ENCODE measurements at places on chromosomes 7 and 10. TPM values are rescaled to one million over a fixed set of nuclear protein-coding genes. Genes with fewer than 3 reads are reported as not detected.
A peak's percentile ranks its signal among the peaks of the same experiment; 100 is the strongest.

DNA sequence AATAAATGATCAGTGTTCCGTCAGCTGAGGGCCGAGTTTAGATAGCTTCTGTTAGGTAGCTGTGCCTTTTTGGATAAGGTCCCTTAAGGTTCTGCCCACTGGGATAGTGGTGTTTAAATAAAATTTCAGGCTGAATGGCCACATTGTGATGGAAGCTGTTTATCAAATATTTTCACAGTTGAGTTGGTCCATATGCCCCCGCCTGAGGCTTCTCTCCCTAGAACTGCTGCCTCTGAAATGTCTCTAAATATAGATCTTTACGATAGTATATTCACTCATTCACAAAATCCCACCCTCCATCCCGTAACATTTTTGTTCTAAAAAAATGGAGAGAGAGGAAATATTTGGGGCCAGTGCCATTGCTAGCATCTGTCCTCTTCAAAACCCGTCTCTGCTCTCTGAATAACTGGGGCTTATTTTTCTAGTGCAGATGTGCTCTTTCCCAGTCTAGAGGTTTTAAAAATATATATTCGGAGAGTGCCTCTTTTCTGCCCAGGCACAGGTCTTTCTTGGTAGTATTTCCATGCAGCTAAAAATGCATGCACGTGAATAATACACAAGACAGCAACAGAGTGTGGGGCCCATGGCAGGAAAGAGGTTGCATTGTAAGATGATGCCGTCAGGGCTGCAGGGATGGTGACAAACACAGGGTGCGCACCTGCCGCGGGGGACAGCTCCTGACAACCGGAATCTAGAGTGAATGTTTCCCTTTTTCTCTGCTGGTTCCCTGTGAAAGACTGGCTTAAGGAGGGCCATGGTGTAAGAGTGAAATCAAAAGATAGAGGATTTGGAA lies 105.4 kb upstream of the BTBD16 start:
- H3K4me3 ChIP-seq = no peak overlapping the region
- no peak overlapping the region for H3K27ac ChIP-seq
- no peaks in the 10 kb centered on the region for H3K27me3 ChIP-seq
- peaks cover 2% of the 10 kb centered on the region for H3K36me3 ChIP-seq

DNA sequence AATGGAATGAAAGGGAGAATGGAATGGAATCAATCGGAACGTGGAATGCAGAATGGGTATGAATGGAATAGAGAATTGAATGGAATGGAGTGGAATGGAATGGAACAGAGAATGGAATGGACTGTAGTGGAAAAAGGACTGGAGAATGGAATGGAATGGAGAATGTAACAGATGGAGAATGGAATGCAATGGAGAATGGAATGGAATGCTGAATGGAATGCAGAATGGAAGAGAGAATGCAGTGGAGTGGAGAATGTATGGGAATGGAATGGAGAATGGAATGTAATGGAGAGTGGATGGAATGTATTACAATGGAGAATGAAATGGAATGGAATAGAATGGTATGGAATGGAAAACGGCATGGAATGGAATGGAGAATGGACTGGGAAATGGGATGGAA lies 96.9 kb downstream of the NSUN6 start:
- no peak overlapping the region for H3K27ac ChIP-seq
- no peaks in the 10 kb centered on the region for H3K27me3 ChIP-seq
- H3K4me1 ChIP-seq = no peaks in the 10 kb centered on the region
- no peak overlapping the region for H3K4me3 ChIP-seq

Gene PRXL2A
- 69.4 TPM for total RNA-seq

- peak; percentile 64 for DNase-seq
- no peaks in the 10 kb centered on the region for H3K27me3 ChIP-seq
- peak overlapping the region; percentile 80 for H3K4me3 ChIP-seq
- H3K36me3 ChIP-seq = no peaks in the 10 kb centered on the region
- H3K27ac ChIP-seq = no peak overlapping the region
- H3K4me1 ChIP-seq = peaks cover 21% of the 10 kb centered on the region
Observed at GRCh38 chr10:77925410-77925794, 1.2 kb downstream of the DLG5 start.

DNA sequence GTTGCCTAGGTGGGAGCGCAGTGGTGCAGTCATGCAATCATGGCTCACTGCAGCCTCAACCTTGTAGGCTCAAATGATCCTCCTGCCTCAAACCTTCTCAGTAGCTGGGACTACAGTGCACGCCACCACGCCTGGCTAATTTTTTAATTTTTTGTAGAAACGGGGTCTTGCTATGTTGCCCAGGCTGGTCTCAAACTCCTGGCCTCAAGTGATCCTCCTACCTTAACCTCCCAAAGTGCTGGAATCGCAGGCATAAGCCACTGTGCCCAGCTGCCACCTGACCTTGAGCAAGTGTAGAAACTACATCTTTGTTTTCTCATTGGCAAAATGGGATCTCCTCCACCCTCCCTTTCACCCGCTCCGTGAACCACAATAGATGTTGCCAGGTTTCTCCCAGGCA lies 15.0 kb upstream of the MYH16 start:
- no peak for DNase-seq
- H3K27me3 ChIP-seq = no peaks in the 10 kb centered on the region
- H3K27ac ChIP-seq = no peak overlapping the region
- no peaks in the 10 kb centered on the region for H3K36me3 ChIP-seq

DNA sequence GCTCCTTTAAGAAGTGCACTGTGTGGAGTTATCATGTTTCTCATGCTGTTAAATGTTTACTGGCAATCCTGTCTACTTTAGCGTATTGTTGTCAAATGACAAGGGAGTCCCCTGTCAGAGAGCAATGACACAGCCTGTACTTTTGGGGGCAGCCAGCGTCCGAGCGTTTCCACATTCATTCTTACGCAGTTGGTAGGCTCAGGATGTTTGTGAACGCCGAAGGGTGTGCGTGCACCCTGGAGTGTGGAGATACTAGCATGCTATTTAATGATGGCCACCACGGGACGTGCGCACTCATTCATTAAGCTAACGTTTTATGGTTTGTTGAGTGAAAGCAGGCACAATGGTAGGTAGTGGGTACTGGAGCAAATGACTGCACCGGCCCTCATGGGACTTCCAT lies 48.0 kb downstream of the CUX1 start:
- H3K27me3 ChIP-seq = no peaks in the 10 kb centered on the region
- H3K36me3 ChIP-seq = no peaks in the 10 kb centered on the region
- H3K27ac ChIP-seq = no peak overlapping the region
- H3K4me3 ChIP-seq = no peak overlapping the region

DNA sequence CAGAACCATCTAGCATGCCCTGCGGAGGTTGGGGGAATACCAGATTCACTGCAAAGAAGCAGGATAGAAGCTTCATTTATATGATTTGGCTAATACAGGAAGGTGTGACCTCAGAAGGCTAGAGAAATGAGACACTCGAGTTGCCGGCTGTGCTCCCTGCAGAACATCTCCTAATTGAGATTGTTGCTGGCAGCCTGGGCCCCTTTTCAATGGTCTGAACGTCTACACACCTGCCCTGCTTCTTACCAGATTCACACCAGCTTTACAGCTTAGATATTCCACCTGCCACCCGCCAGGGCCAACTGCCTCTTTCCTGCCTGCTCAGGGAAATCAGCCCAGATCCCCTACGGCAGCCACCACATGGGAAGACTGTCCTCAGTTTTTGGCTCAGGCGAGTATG lies 475.3 kb upstream of the AUTS2 start:
- H3K27me3 ChIP-seq = no peaks in the 10 kb centered on the region
- H3K27ac ChIP-seq = no peak overlapping the region
- H3K36me3 ChIP-seq = no peaks in the 10 kb centered on the region
- no peak for DNase-seq
- no peak overlapping the region for H3K4me3 ChIP-seq
- H3K4me1 ChIP-seq = no peaks in the 10 kb centered on the region

GRCh38 chr10:71582506-71583475 lies 136.8 kb downstream of the C10orf105 start:
- no peak overlapping the region for H3K27ac ChIP-seq
- no peaks in the 10 kb centered on the region for H3K27me3 ChIP-seq
- no peaks in the 10 kb centered on the region for H3K36me3 ChIP-seq
- no peak overlapping the region for H3K4me3 ChIP-seq

Gene MSMB
- total RNA-seq = not detected

- H3K27ac ChIP-seq = no peak overlapping the region
- no peaks in the 10 kb centered on the region for H3K4me1 ChIP-seq
- H3K4me3 ChIP-seq = no peak overlapping the region
- no peak for DNase-seq
Observed at GRCh38 chr10:50291261-50291850, 40.0 kb upstream of the ASAH2 start.

- no peaks in the 10 kb centered on the region for H3K27me3 ChIP-seq
- no peaks in the 10 kb centered on the region for H3K4me1 ChIP-seq
- no peak for DNase-seq
- H3K27ac ChIP-seq = no peak overlapping the region
Observed at GRCh38 chr7:123417580-123417979, 116.8 kb downstream of the IQUB start.

Gene ARHGEF5
- total RNA-seq = 43.5 TPM

- H3K4me3 ChIP-seq = no peak overlapping the region
- no peak overlapping the region for H3K27ac ChIP-seq
- H3K36me3 ChIP-seq = no peaks in the 10 kb centered on the region
- no peaks in the 10 kb centered on the region for H3K4me1 ChIP-seq
Observed at GRCh38 chr7:118104812-118105441, 79.0 kb upstream of the LSM8 start.

Gene FBXL13
- 4.8 TPM for total RNA-seq

- H3K27ac ChIP-seq = no peak overlapping the region
- peak; percentile 24 for DNase-seq
- H3K36me3 ChIP-seq = no peaks in the 10 kb centered on the region
- H3K4me1 ChIP-seq = no peaks in the 10 kb centered on the region
Observed at GRCh38 chr7:43834463-43835251, 34.7 kb downstream of the MRPS24 start.

- H3K36me3 ChIP-seq = no peaks in the 10 kb centered on the region
- no peaks in the 10 kb centered on the region for H3K27me3 ChIP-seq
- H3K4me1 ChIP-seq = no peaks in the 10 kb centered on the region
- DNase-seq = no peak
- H3K4me3 ChIP-seq = no peak overlapping the region
- no peak overlapping the region for H3K27ac ChIP-seq
Observed at GRCh38 chr7:50983850-50984249, 201.2 kb upstream of the GRB10 start.

Gene INMT
- 44.8 TPM for total RNA-seq

DNA sequence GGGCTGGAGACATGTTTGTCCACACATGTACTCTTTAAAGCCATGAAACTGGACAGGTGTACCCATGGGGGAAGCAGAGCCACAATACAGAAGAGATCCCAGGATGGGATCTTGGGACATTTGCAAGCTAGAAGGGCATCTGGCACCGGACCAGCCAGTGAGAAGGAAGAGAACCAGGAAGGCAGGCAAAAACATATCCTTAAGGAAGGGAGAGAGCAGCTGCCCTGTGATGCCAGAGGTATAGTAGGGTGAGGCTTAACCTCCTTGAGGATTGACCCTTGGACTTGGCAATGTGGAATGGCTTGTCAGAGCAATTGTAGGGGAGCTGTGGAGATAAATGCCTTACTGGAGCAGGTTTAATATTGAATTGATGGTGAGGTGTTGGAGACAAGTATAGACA lies 17.9 kb upstream of the SUV39H2 start:
- H3K4me1 ChIP-seq = no peaks in the 10 kb centered on the region
- H3K4me3 ChIP-seq = no peak overlapping the region
- no peak for DNase-seq
- no peaks in the 10 kb centered on the region for H3K36me3 ChIP-seq
- H3K27ac ChIP-seq = no peak overlapping the region
- no peaks in the 10 kb centered on the region for H3K27me3 ChIP-seq

DNA sequence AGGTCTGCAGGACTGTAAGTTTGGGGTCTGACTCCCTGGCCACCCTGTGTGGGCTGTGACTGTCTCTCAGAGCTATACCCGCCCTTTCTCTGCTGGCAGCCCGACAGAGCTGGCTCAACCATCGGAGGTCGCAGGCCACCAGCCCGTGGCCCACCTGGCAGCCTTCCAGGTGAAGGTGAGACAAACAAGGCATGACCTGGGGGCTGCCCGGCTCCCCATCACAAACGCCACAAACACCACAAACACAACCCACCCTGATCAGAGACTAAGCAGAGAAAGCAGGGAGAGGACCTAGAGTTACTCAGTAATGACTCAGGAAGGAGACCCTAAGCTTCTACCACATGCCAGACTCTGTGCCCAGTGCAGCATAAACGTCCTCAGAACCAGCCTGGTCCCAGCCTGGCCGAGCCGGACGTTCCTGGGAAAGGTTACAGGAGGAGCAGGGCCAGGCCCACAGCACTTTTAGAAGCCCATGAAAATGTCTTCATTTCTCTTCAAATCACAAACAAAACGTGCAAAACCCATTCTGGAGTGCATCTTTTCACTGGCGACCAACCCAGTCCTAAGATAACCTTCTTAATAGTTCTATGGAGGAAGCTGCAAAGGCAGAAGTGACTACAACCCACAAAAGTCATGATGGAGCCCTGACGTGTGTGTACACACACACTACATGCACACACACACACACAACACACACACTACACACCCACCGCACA lies 66.8 kb downstream of the MKI67 start:
- H3K27me3 ChIP-seq = no peaks in the 10 kb centered on the region
- no peaks in the 10 kb centered on the region for H3K36me3 ChIP-seq
- no peak overlapping the region for H3K4me3 ChIP-seq
- no peaks in the 10 kb centered on the region for H3K4me1 ChIP-seq
- no peak overlapping the region for H3K27ac ChIP-seq

Gene TAS2R5
- total RNA-seq = 2.5 TPM

GRCh38 chr10:71553432-71553831 lies 156.7 kb downstream of the CDH23 start:
- H3K4me1 ChIP-seq = no peaks in the 10 kb centered on the region
- H3K27ac ChIP-seq = no peak overlapping the region

DNA sequence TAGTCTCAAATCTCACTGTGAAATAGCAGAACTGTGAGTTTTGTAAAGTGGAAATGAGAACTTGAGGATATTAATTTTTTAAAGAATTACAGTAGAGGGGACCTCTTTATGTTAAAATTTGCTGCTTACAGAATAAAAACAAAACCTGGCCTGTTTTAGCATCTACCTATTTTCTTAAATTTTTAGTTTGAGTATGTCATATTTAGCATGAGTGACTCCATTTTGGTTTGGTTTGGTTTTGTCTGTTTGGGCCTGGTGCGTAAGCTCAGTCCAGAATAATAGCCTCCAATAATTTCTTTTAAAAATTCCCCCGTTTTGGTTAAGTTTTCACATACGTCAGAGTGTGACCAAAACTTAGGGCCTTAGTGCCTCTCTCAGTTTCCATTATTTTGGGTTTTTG lies 152.0 kb upstream of the ZNF92 start:
- H3K27ac ChIP-seq = no peak overlapping the region
- no peak overlapping the region for H3K4me3 ChIP-seq
- no peaks in the 10 kb centered on the region for H3K27me3 ChIP-seq
- H3K36me3 ChIP-seq = no peaks in the 10 kb centered on the region
- no peak for DNase-seq

DNA sequence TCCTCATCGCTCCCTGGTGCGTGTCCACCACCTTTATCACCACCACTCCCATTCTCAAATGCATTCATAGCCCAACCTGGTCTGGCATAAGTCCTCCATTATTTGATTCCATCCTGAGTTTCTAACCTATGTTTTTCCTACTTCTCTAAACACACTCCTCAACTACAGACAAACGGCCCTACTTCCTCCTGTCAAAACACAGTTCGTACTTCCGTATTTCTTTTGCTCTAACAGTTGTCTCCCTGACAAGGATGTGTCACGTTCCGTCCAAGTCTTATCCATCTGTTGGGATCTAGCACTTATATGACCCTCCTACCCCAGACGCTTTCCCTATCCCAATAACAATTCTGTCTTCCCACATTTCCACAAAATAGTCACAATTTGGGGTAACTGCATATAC lies 46.8 kb downstream of the DOCK4 start:
- H3K4me3 ChIP-seq = no peak overlapping the region
- no peak overlapping the region for H3K27ac ChIP-seq
- H3K36me3 ChIP-seq = no peaks in the 10 kb centered on the region
- H3K27me3 ChIP-seq = no peaks in the 10 kb centered on the region

Gene TUBAL3
- 0.44 TPM for total RNA-seq

Gene SOSTDC1
- total RNA-seq = 13.4 TPM

Data from kidney (tissue), 22 donors.